ENCODE measurements at places on chromosomes 5 and 9. TPM values are rescaled to one million over a fixed set of nuclear protein-coding genes. Genes with fewer than 3 reads are reported as not detected.

Gene SVEP1
- total RNA-seq = 1.9 TPM

Gene FNBP1
- 17.6 TPM for total RNA-seq

Gene SH3GLB2
- 49.5 TPM for total RNA-seq

Gene HACD4
- 1.6 TPM for total RNA-seq

Gene IL9
- total RNA-seq = not detected

Gene DMGDH
- total RNA-seq = not detected

Gene CDC23
- total RNA-seq = 30.8 TPM

Gene DCTN3
- 104 TPM for total RNA-seq

Gene PDE6A
- total RNA-seq = 0.15 TPM

Gene PAX5
- not detected for total RNA-seq

Gene B4GALT7
- total RNA-seq = 19.6 TPM

Gene GAPT
- not detected for total RNA-seq

Gene IQGAP2
- total RNA-seq = 1.2 TPM

Gene GPR21
- total RNA-seq = not detected

Gene PCDHB16
- 0.05 TPM for total RNA-seq

Gene WDR31
- 1.4 TPM for total RNA-seq

Gene FOXD4L5
- total RNA-seq = 0.10 TPM

Gene TAF1L
- total RNA-seq = not detected

Gene ENC1
- 13.8 TPM for total RNA-seq
